ENCODE measurements at places on chromosomes 11 and 22.

DNA sequence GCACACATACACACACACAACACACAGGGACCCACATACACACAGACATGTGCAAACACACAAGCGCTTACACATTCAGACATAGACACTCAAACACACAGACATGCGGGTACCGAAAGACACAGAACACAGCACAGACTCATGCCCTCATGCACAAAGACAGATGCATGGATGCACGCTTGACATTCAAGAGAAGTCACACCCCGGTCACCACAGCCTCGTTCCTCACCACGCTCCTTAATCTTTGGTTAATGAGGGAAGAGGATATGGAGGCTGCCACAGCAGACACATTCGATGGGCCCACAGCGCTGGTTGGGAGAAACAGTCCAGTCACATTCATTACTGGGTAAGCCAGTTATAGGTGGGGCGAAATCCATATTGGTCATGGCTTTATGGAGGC lies 51.9 kb upstream of the EIF3D start:
- DNase-seq, result no peak

DNA sequence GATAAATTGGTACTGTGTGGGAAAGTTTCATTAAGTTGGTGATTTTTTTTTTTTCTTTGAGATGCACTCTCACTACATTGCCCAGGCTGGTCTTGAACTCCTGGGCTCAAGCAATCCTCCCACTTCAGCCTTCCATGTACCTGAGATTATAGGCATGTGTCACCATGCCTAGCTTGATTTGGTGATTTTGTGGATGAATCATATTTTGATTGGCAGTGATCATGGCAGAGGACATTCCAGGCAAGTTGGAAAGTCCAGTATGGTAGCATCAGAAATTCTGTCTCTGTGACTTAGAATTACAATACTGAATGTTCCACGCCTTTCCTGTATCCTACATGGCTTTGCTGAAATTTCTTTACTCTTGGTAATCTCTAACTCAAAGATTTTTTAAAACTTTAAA lies 49.4 kb downstream of the HORMAD2 start:
- no peak for DNase-seq

- DNase-seq, result no peak
These were observed 561.1 kb upstream of the CADM1 start for GRCh38 chr11:116065191-116065895.

- DNase-seq, result no peak
These were observed 73.7 kb upstream of the AMOTL1 start for GRCh38 chr11:94694309-94695060.

DNA sequence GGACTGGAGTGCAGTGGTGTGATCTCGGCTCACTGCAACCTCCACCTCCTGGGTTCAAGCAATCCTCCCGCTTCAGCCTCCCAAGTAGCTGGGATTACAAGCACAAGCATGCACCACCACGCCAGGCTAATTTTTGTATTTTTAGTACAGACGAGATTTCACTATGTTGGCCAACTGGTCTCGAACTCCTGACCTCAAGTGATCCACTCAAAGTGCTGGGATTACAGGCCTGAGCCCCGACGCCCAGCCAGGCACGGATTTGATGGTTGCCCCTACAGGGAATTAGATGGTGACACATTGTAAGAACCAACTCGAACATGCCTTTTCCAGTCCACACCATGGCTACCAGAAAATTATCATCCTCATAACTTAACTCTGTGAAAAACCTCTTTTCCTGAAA lies 26.8 kb upstream of the RTL6 start:
- no peak for DNase-seq

GRCh38 chr11:115241899-115242298 lies 262.3 kb downstream of the CADM1 start:
- peak; percentile 46 for DNase-seq

GRCh38 chr11:95035316-95035715 lies 10.3 kb downstream of the KDM4E start:
- peak; percentile 75 for DNase-seq

DNA sequence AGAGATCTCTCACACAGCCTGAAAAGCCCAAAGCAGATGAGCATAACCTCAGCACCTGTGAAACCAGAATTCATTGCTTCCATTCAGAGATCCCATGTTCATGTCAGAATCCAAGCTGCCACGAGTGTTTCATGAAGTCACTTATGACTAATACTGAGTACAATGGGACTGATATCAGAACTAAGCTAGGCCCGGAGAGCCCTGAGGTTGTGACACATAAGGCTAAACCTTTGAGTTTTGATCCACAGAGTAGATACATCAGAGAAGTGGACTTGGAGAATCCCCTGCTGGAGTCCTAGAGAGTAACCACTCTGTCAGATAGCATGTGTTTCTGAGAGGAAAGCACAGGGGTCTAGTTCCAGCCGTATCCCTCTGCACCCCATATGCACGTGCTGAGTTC lies 890 bp upstream of the GLYATL1 start:
- DNase-seq, result no peak

DNA sequence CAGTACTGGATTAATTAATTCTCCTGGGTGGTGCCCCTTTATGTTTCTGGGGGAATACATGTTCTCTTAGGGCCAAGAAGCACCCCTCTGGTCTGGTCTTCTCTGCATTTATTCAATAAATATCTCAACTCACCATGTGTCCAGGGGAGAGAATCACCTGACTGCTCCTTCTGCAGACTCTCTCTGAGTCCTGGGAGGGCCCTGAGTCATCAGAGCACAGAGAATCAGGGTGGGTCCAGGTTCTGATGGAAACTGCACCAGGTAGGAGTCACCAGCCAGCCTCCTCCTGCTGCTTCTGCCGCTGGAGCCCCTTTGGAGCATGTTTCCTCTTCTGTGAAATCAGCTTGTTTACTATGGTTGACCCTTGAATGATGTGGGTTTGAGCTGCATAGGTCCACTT lies 107.7 kb upstream of the PLET1 start:
- no peak for DNase-seq

- DNase-seq, result no peak
These were observed 169.6 kb upstream of the SYN3 start for GRCh38 chr22:33227791-33228190.

GRCh38 chr22:28798810-28799605 lies 1.4 kb downstream of the XBP1 start:
- DNase-seq, result no peak

- DNase-seq, result no peak
These were observed 397.3 kb upstream of the CCDC179 start for GRCh38 chr11:23257556-23257955.

- DNase-seq, result no peak
These were observed 27.8 kb upstream of the DEPDC7 start for GRCh38 chr11:32987851-32988250.

- no peak for DNase-seq
These were observed 98.1 kb upstream of the GUCY1A2 start for GRCh38 chr11:107116358-107116757.

DNA sequence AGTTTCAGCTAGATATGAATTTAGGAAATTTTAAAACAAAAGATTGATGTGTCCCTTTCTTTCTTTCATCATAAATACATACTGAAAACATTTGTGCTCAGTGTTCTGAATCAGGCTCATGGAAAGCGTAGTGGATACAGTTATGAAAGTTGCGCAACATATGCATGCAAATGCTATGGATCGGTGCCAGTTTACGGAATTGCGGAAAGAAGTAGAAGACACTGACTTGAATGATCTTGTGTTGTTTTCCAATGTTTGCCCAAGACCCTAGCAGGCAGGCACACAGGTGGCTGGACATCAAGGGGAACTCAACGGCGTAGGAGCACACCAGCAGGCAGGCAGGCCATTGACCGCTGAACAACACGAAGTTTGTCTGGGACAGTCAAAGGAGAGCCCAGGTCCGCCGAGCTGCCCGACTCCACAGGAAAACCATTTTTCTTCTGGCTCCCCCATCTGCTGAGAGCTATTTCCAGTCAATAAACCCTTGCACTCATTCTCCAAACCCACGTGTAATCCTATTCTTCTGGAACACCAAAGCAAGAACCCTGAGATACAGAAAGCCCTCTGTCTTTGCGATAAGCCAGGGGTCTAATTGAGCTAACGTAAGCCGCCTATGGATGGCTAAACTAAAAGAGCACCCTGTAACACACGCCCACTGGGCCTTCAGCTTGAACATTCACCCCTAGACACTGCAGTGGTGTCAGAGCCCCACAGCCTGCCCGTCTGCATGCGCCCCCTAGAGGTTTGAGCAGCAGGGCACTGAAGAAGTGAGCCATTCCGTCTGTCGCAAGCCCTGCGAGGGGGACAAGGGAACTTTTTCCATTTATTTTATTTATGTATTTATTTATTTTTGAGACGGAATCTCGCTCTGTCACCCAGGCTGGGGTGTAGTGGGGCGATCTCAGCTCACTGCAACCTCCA lies 7.4 kb upstream of the BIRC3 start:
- DNase-seq, result no peak

- DNase-seq, result no peak
These were observed 15.8 kb downstream of the IGLL1 start for GRCh38 chr22:23564276-23564675.

GRCh38 chr11:76902121-76903014 lies 41.6 kb downstream of the ACER3 start:
- no peak for DNase-seq

GRCh38 chr11:119919656-119920055 lies 190.7 kb upstream of the NECTIN1 start:
- DNase-seq, result no peak

DNA sequence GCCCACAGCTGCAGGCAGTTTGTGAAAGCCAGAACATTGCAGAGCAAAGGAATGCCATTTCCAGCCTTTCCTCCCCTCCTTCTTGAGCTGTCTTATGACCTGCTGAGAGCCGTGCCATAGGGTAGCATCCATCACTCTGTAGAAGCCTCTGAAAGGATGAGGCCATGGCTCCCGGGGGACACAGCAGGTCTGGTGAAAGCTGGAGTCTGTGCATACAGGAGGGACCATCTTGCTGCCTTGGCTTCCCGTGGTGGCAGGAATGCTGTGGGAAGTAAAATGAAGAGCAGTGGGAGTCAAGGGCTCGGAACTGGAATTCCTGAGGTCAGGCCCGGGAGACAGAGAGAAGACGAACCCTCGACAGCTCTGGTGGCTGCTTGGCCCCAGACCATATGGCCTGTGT lies 30.9 kb downstream of the ANO1 start:
- no peak for DNase-seq

DNA sequence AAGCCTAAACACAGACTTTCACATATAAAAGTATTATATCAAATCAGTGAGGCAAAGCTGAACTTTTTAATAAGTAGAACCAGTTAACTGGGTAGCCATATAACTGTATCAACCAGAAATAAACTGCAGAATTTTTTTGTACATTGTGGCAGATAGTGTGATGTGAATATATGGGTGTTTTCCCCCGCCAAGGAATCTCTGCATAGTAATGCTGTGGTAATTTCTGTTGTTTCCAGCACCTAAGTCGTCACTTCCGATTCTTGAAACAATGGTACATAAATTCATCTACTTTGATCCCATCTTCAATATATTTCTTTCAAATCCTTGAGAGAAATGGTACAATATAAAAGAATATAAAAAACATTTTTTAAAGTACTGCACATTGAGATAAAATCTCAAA lies 39.6 kb downstream of the NARS2 start:
- no peak for DNase-seq

DNA sequence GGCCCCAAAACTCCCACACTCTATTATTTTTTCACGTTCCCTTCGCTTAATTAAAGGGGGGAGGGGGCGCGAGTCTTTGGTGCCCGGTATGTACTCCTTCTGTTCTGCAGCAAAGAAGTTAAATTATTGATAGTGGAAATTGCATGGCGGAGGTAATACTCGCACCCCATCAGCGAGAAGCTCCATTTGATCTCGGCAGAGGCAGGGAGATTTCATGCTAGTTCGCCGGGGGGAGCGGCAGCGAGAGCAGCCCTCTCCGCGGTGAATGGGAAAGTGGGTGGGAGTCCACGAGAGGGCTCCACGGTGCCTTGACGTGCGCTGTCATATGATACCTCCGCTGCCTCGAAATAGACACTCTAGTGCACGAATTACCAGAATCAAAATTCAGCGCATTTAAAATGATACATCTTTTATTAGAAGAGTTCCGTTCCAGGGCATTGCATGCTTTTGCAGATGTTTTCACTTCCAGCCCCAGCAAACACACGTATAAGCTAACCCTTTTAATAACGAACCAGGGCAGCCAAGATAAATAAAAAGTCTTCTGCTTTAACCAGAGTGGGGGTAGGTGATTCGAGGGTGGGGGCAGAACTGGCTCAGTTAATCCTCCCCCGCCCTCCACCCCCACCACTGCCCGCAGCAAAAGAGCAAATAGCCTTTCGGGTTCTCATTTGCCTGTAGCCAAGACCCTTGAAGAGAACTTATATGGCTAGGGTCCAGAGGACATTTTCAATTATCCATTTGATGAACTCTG lies 1.3 kb upstream of the BDNF start:
- DNase-seq, result no peak
